ENCODE measurements at places on chromosomes 5 and 9. TPM values are rescaled to one million over a fixed set of nuclear protein-coding genes. Genes with fewer than 3 reads are reported as not detected.

DNA sequence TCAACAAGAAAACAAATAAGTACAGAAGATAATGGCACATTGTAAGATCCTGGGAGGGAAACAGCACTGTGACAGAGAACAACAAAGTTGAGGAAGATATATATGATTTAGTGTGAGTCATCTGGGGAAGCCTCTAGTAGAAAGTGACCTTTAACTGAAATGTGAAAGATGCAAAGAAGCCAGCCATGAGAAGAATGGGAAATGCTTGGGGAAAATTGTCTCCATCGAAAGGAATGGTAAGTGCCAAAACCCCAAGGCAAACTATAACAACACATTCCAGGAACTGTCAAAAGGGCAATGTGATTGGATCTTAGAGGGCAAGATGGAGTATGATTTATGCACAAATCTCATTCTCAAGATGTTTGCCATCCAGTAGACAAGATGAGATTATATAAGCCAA, 537.8 kb upstream of the BRINP1 start:
- no peak for DNase-seq

DNA sequence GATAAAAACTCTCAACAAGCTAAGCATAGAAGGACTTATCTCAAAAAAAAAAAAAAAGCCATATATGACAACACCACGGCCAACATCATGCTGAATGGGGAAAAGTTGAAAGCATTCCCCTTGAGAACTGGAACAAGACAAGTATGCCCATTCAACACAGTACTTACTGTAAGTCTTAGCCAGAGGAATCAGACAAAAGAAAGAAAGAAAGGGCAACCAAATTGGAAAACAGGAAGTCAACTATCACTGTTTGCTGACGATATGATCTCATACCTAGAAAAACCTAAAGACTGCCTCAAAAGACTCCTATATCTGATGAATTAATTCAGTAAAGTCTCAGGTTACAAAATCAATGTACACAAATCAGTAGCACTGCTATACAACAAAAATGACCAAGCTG, 24.6 kb upstream of the PTGER4 start:
- no peak for DNase-seq

DNA sequence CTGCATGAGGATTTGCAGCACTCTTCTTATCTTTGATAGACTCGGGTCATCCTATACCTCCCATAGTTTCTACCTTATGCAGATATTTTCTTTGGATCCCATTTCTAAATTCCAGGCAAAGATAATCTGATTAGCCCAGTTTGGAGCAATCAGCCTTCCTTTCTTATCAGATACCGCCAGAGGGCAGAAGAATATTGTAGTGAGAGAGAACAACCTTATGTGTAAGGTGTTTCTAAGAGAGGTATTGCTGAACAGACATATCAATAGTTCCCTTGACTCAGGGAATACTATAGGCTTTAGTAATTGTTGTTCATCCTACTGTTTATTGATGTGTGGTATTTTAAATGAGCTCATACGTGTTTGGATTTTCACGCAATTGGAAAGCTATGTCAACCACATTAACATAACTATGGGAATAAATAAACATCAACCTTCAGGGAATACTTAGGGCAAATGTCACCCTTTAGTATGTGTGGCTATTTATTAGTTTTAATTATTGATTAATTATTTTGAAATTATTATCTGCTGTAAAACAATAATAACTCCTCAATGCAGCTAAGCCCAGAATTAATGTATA, 1435.2 kb upstream of the CDH9 start:
- peak; percentile 20 for DNase-seq

- no peak for DNase-seq
Observed at GRCh38 chr5:171845040-171845630, 59.5 kb downstream of the SMIM23 start.

- no peak for DNase-seq
Observed at GRCh38 chr9:138023394-138024124, 146.0 kb downstream of the CACNA1B start.

DNA sequence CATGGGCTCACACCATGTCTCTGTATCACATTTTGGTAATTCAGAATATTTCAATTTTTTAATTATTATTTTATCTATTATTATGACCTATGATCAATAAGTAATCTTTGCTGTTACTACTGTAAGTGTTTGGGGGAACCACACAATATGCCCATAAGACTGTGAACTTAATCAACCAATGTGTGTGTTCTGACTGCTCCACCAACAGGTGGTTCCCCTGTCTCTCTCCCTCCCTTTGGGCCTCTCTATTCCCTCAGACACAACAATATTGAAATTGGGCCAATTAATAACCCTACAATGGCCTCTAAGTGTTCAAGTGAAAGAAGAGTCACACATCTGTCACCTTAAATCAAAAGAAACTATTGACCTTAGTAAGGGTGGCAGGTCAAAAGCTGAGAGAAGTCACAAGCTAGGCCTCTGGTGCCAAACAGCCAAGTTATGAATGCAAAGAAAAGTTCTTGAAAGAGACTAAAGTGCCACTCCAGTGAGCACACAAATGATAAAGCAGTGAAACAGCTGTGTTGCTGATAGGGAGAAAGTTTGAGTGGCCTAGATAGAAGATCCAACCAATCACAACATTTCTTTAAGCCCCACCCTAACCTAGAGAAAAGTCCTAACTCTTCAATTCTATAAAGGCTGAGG, 88.7 kb downstream of the DEPDC1B start:
- DNase-seq, result no peak

- DNase-seq, result peak; percentile 14
Observed at GRCh38 chr5:146516151-146516475, at the start of gene GPR151. TSS of gene GPR151 (minus strand) at chr5:146516190. CDS start at chr5:146516113, 77 bp downstream.

Gene BRIX1
- polyA plus RNA-seq, result 30.9 TPM

Gene GAS1
- 12.9 TPM for polyA plus RNA-seq

Gene CARD6
- polyA plus RNA-seq, result 0.32 TPM

Gene STKLD1
- polyA plus RNA-seq, result 7.3 TPM

Measured in cardiac muscle cell (in vitro differentiated cells and primary cell).